ENCODE measurements at places on chromosomes 1 and 21.
A peak's percentile ranks its signal among the peaks of the same experiment; 100 is the strongest.

GRCh38 chr21:41121785-41122415 is 46.1 kb upstream of the BACE2 start:
- DNase-seq: peak; percentile 32

DNA sequence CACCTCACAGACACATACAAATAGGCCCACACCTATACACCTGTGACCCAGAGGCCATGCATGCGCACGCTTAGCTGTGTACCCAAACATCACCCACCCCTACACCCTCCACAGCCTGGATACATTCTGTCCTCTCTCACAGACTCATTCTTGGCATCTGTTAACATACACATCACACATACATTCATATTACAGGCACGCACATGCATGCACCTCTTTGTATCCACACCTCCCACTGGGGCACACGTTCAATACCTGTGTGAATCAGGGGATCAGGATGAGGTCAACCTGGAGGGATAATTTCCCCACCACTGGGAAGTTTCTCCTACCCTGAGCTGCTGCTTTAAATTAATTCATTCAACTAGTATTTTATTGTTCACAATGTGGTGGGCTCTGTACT is 35.6 kb upstream of the EPB41 start:
- no peak for DNase-seq

- no peak for DNase-seq
These were observed 1424.2 kb downstream of the MRPL39 start for GRCh38 chr21:24183077-24183476.

DNA sequence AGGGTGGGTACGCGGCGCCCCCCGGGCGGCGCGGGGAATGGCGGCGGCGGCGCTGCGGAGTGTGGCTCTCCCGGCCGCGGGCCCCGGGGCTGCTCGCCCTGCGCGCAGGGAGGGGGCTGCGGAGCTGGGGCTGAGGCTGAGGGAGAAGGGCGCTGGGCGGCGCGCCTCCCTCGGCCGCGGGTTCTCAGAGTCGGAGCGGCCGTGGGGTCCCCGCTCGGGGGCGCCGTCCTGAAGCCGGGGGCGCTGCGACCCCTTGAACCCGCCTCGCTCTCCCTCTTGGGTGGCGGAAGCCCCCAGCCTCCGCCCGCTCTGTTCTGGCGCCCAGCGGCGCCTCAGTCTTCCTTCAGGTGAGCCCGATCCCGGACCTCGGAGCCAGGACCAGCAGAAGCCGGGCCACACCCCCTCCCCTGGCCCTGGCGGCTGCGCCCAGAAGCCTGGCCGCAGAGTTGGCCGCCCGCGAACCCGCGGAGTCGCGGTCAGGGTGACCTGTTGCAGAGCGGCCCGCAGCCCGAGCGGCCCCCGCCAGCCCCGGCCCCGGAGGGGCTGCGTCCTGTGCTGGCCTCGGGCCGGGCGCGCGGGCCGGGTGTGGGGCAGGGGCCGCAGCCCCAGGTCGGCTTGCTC is 532 bp downstream of the RALGPS2 start:
- DNase-seq: peak; percentile 29

DNA sequence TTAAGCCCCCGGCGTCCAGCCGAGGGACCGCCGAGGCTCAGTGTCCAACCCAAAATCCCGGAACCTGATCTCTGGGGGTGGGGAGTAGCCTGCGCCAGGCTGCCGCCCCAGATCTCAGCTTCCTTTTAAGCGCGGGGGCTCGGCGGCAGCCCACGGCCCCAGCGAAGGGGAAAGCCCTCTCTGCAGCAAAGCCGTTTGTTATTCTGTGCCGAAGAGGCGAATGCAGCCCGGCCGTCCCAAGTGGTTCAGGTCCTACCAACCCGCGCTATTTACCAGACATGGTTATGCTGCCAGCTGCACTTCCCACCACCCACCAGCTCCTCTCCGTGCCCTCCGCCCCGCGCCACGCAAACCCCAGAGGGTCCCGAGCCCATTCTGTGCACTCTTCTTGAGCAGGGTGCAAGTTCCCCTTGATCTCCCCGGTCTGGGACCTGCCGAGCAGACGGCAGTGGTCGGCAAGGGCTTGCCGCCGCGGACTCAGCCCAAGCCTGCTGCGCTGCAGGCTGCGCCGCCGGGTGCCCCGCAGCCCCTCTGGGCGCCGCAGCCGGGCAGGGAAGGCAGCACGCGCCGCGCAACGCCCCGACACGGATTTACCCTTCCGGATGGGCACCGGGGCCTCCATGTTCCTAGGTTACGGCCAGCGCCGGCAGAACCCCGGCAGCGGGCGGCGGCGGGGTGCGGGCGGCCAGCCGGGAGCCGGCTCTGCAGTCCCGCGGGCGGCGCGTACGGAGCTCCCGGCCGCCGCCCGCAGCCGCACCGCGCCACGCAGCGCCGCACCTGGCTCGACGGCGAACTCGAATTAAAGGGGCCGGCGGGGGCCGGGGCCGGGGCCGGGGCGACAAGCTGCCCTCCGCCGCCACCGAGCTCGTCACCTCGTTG is 738 bp upstream of the KCNA2 start:
- DNase-seq: peak; percentile 30

- no peak for DNase-seq
These were observed 710.6 kb downstream of the MATN1 start for GRCh38 chr1:30012455-30013440.

DNA sequence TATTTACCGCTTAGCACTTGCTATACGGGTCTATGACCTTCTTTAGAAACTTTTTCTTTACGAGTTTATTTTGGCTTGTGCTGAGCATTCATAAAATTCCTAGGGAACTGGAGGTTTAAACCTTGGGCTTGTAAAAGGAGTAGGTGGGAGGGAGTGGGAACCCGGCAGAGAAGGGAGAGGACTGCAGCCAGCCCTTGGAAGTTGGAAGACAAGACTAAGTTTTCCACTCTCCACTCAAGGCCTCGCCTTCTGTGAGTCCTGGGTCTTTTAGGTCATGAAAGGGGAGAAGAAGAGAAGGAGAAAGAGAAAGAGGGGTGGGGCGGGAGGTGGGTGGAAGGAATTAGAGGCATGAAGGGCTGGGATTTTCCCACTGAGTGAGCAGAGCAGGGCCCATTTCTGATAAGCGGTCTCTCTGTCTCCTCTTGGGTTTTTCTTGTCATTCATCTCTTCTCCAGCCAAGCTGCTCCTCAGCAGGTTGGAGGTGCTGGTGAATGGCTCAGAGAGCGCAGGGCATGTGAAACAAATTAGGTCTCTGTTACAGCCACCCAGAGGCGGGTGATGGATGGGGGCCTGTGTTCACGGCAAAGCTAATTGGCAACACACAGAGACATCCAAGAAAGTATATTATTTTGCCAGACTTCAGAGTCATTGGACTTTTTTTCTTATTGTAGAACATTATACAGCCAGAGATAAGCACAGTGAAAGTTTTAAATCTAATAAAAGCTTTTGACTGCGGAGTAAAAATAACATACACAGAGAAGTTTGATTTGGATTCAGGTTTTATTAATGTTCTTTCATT is 247.3 kb downstream of the FOXD2 start:
- DNase-seq: no peak

Data from activated naive CD4-positive, alpha-beta T cell treated with anti-CD3 and anti-CD28 coated beads, Interleukin-2, amount 50 U/mL, for 16 hours (primary cell).